ENCODE measurements at places on chromosomes 4 and X.

DNA sequence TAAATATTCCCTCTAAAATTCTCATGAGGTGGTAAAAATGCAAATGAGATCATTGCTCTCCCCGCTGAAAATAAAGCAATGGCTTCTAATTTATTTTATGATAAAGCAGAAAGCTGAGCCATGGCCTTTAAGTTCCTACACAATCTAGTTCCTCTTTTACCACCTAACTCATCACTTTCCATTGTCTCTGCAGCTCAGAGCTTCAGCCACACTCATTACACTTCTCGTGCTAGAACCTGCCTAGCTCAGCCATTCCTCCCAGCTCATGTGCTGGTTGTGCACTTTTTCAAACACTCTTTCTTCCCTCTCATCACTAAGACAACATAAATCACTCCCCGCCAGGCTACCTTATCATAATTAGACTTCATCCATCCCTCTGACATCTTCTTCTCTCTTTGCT, 1112.1 kb upstream of the PRKX start:
- no peak for DNase-seq

- no peak for DNase-seq
These were observed 973.3 kb upstream of the FTHL17 start for GRCh38 chrX:32045149-32045548.

DNA sequence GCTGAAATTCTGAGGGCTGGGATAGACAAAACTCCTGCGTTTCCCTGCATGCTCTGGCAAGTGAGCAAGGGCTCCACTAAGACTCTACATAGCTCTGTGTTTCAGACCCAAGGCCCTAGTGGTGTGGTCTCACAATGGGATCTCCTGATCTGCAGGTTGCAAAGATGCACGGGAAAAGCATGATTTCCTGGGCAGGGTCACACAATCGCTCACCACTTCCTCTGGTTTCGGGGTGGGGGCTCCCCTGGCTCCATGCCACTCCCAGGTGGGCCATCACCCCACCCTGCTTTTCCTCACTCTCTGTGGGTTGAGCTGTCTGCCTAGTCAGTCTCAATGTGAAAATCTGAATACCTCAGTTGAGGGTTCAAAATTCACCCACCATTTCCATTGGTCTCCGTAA, 111.5 kb downstream of the KLF8 start:
- DNase-seq, result no peak

DNA sequence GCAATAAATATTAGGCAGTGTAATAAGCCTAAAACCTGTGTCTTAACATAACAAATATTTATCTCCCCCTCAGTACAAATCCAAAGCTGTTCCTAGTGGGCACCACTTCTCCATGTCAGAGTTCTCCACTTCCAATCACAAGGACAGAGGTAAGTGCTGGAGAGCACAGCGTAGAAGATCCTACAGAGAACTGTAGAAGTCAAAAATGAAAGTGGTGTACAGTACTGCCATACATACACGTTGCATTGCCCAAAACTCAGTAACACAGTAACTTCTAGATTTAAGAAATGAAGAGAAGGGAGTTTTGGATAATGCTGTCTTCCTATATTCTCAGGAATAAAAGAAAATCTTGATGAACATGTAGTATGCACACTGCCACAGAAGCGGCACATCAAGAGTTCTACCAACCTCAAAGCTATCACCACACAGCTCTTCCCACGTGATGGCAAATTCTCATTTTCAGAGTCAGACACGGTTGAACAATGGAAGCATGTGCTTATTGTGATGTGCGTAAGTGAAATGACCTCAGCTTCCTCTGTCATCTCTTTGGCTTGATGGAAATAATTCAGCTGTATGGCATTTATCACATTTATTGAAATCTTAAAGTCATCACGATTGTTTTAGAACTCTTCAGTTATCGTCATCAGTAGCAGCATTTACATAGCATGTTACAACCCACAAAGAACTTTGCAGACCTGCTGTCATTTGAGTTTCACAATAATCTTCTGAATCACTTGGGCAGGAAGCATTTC, 27.1 kb upstream of the SPANXN4 start:
- DNase-seq, result no peak

- no peak for DNase-seq
These were observed 66.2 kb downstream of the RRAGB start for GRCh38 chrX:55783723-55784122.

- peak; percentile 24 for DNase-seq
These were observed 128.7 kb upstream of the GIMD1 start for GRCh38 chr4:106497271-106497670.

DNA sequence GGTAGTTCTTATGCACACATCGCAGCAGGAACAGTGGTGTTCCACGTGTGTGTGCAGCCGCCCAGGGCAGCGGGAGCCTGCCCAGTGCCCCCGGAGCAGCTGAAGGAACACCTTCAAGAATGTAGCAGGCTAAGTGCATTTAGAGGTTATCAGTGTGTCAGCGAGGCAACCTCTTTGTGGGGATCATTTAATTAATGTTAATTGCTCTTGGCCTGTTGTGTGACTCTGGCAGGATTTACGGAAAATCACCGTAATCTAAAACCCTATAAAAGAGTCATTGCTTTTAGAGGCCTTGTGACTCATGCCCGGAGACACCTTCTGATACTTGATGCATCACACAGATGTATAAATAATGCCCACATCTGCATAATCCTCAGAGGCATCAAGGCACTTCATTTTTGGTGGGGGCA, 47.3 kb upstream of the GATB start:
- DNase-seq, result no peak

GRCh38 chrX:111447298-111447697, 35.3 kb upstream of the DCX start:
- no peak for DNase-seq

DNA sequence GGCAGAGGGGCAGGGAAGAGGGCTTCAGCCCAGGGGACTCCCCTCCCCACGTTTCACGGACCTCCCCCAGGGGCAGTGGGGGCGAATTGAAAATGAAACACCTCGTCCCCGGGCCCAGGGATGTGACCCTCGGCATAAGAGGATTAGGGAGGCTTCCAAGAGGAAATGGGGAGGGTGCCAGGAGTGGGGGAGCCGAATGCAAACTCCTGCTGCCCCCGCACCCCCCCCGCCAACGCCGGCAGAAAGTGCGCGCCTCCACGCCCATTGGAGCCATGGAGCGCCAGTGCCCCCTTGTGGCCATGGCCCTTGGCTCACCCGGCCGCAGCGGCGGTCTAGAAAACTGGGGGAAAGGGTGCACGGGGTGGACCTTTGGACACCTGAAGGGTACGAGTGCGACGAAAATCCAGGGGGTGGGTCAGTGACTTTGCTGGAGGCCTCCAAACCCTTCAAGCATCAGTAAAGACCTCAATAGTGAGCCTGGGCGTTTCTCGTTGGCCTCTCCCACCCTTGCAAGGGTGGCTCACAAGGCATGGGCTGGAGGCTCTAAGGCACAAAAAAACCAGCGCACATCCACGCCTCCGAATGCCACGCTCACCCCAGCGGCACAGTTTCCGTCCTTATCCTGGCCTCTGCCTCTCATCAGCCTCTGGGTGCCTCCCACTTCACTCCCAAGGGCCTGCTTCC, 120.8 kb upstream of the PJA1 start:
- DNase-seq, result no peak

DNA sequence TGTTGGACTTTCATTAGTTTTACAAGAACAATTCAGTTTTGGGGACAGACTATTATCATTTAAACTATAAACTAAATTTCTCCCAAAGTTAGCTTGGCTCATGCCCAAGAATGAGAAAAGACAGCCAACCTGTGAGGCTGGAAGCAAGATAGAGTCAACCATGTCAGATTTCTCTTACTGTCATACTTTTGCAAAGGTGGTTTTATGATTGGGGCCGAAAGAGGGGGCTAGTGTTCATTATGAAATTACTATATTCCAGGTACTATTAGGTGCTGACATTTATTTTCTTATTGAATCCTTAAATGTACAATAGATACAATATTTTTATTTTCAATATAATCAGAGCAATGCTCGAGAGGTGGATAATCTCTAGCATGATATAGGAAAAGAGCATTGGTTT, 30.6 kb downstream of the HERC6 start:
- DNase-seq, result no peak

DNA sequence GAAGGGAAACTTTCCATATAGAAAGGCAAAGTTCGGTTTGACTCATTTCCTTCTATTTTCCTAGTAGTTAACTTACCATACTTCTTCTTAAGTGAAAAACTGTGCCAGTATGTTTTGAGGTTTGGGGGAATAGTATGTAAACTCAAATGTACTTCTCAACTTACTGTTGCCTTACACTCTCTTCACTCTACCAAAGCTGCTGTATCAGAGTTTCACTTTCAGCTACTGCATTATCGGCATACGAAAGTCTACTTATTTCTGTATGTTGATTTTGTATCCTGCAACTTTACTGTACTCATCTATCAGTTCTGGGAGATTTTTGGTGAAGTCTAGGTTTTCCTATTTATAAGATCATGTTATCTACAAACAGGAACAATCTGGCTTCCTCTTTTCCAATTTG, 932.7 kb downstream of the FAT4 start:
- no peak for DNase-seq

DNA sequence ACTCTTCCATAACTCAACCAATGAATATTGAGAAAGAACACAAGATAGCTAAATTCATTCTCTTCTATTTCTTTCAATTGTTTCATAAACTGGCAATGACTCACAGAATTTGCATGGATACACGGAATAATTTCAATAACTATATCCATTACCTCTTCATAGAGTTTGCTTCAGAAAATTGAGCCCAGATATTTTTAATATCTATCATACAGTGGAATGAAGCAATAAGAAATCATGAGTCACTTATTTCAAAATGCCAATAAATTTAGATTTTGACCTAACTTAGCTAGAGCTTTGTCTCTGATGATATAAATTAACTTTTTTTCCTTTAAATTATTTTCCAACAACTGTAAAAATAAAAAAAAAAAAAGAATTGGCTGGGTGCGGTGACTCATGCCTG, 22.2 kb upstream of the MANBA start:
- DNase-seq, result no peak

DNA sequence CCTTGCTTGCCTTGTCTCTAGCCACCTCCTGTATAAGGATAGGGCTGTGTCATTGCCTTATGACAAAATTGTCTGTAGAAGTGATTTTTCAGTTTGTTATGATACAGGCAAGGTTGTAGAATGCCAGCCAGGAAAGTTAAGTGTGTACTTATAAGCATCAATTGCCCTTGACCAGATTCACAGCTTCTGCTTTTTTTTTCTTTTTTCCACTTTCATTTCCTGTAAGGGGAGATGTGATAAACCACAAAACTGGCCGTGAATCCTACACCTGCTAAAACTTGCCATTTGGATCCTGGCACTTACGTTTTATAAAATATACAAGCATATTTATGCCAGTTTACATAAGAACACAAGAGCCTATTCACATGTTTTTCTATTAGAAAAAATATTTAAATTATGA, 35.0 kb upstream of the BMPR1B start:
- no peak for DNase-seq

- DNase-seq, result no peak
These were observed 69.6 kb downstream of the AGTR2 start for GRCh38 chrX:116239944-116240840.

DNA sequence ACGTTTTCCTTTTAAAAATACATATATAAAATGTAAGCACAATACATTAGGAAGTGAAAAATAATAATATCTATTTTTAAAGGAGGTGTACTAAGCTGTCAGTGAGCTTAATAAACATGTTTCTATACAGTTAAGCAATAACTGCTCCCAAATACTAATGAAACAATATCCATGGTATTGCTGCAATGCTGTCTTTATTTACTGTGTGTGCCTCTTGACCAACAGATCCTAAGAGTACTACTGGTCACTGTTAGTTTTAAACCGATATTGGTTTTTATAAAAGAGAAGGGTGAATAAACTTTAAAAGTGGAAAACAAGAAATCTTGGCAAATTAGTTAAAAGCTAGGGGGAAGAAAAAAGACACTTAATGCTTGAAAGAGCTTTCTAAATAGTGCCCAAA, 1029.0 kb downstream of the FSTL5 start:
- DNase-seq, result no peak

DNA sequence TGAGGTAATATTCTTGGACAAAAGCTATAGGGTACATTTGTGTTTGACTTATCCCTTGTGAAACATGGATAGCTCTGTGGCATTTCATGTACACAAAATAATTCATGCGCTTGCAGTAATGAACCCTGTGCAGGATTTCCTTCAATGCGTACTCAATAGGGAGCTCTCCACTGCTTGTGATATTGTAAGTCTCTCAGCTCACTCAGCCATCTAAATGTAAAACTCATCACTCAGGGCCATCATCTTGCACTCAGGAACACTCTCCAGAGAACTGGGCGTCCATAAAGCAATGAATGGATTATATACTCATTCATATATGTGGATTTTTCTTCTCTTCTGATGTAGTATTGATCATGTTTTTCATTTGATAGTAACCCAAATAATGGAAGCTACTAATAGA, 288.1 kb downstream of the DCTD start:
- no peak for DNase-seq

- no peak for DNase-seq
These were observed 102.9 kb upstream of the SLC34A2 start for GRCh38 chr4:25552580-25553271.

GRCh38 chr4:94911106-94911505, 153.4 kb downstream of the BMPR1B start:
- no peak for DNase-seq

- DNase-seq, result no peak
These were observed 68.5 kb downstream of the EFNB1 start for GRCh38 chrX:68897118-68897945.

DNA sequence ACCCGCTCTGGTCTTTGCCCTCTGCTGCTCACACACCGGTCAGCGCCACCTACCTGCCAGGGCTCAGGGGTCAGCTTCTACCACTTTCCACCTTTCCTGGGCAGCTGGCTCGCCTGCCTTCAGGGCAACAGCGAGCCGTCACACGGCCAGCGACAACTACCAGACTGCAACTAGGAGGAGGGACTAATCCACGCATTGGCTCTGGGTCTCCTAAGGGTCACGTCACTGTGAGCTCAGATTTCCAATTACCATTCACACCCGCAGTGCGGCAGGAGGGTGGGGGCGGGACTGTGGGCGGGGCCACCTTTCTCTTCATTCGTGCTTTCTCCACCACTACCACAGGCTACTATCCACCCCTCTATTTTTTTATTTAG, at the start of gene BEX5:
Gene BEX5 (minus strand): TSS at position 172 of the 374 bp plus-strand sequence. CDS start 1,712 bp downstream, outside the sequence.
- DNase-seq, result peak; percentile 1

GRCh38 chrX:115591856-115592842, 31.2 kb downstream of the PLS3 start:
- DNase-seq, result no peak

DNA sequence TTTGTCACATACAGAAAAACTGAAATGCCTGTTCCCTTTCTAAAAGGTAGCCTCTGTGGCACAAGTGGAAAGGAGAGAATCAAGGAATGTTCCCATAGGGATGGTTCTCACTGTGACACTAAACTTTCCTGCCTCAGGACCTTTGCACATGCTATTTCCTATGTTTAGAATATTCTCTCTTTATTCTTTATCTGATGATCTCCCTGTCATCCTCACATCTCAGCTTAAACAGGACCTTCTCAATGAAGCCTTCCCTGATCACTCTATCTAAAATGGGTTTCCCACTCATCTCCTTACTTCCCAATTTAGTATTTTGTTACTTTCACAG, 32.3 kb downstream of the HOPX start:
- no peak for DNase-seq

DNA sequence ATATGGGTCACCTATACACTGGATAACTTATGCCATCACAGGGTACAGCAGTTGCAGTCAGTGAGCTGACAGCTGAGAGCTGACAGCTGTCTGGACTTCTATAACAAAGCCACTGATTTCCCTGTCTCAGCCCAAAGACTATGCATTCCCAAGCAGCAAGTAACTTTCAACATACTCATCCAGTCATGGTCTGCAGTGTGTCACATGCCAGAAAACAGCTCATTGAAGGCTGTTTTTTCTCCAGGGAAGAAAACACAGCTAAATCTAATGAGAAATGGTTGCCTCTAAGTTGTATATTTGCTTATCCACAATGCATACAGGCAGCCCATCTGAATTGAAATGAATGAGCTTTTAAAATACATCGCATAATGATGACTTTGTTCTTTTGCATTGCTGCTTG, 6.3 kb downstream of the KIAA1210 start:
- peak; percentile 17 for DNase-seq

Data from GM04503 (cell line).